ENCODE measurements at places on chromosomes 3 and 15.

GRCh38 chr15:40424483-40425115 lies 16.2 kb upstream of the BAHD1 start:
- no peak for DNase-seq

DNA sequence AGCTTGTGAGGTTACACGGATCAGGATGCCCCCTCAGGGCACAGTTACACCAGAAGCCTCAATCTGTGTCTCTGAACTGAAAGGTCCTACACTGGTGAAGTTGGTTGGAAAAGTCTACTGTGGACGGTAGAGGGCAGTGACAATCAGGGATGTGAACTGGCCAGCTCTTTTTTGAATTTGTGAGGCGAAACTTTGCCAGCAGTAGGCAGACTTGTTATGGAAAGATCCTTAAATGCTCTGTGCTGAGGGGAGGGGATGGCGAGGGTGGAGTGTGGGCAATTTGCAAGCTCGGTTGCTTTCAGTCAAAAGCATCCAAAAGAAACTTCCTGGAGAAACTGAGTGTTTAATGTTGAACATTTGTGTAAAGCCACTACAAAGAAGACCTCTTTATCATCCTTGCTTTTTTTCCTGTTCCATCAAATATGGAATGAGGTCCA lies 127.4 kb upstream of the ABHD17C start:
- peak; percentile 45 for DNase-seq

DNA sequence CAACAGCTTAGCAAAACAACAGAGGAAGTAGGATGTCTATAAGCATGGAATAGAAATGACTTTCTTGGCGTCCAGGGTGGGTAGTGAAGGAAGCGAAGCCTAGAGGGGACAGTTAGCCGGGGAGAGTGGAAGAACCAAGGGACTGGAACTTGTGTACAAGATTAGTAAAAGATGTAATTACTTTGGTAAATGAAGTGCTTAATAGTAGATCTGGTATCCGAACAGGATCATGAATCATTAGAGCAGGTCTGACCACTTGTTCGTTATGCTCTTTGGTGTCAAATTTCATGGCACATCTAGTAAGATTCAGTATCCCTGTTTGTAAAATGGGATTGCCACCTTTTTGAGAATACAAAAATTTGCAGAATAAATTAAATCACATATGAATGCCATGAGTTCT lies 112.5 kb upstream of the MLF1 start:
- no peak for DNase-seq

DNA sequence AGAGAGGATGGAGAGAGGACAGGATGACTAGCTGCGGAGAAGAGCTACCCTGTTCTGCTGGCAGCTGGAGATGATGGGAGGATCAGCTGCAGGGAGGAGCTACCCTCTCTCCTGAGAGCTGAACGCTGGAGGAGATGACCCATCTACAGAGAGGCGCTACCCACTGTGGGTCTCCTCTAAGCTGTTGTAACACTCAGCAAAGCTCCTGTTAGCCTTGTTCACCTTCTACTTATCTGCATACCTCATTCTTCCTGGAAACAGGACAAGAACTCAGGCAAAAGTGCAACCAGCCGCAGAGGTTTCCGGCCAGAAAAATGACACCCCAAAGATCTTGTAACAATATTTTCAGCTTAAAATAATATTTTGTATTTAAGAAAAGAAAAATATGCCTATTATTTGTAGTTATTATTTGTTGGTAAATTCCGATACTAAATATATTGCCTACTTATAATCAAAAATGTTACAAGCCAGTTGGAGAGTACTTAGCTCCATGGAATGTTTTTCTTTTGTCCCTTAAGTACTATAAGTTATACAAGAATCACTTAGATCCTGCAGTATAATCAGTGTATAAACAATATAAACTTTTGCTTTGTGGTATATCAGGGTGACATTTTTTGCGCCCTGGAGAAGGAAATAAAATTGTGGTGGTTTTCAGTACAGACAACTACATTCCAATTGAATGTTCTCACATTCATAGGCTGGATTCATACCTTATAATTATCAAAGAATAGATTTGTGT lies 1188.0 kb upstream of the CADM2 start:
- DNase-seq: no peak

All from anterior cingulate cortex (tissue), 58 donors.